ENCODE measurements at places on chromosomes 12 and 14.

- DNase-seq = no peak
Measured at GRCh38 chr12:9906873-9907272, 25.3 kb downstream of the CLEC2A start.

DNA sequence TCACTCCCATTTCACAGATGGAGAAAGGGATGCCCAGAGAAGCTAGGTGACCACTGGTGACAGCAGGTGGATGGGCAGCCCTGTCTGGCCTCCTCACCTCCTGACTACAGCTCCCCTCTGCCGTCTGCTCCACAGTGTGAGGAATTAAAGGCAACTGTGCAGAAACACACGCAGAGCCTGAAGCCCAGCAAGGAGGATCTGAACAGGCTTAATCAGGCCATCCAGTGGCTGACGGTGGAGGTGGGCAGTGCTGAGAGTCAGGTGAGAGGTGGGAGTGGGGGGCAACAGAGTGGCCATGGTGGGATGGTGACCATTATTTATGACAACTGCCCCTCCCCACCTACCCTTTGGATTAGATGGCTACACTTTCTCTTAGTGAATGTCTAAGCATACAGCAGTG, 1.2 kb downstream of the KRT86 start:
- DNase-seq = no peak

- no peak for DNase-seq
Measured at GRCh38 chr12:115749071-115749841, 528.2 kb downstream of the MED13L start.

- no peak for DNase-seq
Measured at GRCh38 chr14:67420102-67420739, 8.3 kb upstream of the PLEK2 start.

- DNase-seq = no peak
Measured at GRCh38 chr12:92233346-92234015, 87.8 kb upstream of the BTG1 start.

- DNase-seq = no peak
Measured at GRCh38 chr12:54432815-54433164, 13.7 kb upstream of the ITGA5 start.

DNA sequence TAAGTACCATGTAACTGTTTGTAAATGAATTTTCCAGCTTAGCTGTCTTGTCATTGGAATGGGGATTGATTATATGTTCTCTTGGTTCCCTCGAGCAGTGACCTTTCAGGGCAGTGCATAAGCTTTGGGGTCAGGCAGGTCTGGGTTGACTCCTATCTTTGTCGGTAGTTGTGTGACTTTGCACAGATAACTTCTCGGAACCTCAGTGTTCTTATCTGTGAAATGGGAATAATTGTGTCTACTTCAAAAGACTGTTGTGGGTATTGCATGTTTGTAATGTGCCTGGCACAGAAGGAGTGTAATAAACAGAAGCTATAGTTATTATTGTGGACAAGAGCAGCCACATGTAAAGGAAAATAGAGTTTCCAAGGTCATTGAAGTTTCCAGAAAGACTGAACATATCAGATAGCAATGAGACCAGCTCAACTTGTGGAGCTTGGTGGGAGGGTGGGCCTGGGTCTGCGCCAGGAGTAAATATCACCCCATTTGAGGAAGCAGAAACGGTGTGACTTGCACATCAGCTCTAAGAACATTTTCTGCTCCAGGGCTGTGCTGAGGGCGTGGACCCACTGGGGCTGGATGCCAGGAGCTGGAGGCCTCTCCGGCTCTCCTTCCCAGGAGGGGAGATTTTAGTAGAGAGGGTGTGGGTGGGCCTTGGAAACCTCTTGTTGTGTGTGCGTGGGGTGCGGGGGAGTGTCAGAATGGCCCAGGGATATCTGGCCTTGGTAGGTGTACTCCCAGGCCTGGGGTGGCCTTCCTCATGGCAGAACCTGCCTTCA, 19.7 kb downstream of the FOS start:
- DNase-seq = peak; percentile 51

DNA sequence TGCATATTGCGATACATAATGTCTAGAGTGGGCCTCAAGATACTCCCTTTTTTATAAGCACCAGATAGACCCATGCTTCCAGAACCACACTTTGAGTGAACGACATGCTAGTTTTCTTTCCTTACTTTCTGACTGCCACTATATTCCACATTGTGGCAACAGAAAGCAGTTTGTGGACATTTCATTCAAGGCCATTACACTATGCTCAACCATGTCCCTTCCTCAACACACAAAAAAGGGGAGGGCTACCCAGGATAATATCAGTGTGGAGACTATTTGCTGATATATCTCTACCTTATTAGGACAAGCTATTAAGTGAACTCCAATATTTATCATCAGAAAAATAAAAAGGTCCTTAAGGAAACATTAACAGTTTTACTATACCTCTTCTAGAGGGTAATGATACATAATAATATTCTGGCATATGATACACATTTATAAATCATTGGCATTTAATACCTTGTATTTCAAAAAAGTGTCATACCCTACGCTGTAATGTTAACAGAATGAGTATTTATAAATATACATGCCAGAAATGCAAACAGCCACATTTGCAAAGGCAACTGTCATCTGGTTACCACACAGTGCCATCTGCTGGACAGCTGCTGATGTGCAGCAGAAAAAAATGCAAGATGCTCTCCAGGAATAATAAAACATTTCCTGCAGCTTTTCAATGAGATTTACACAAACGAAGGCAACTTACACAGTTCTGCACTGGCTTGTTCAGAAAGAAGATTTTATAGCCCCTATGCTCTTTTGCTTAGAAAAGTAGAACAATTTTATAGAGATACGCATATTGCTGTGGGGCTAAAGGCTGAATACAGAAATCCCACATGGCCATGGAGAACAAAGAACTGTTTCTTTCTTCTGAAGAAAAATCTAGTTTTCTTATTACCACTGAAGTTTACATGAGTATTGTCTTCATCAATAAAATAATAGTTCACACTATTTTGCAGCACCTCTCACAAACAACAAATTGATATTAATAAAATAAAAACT, 182.2 kb upstream of the GRIP1 start:
- DNase-seq = peak; percentile 53

- no peak for DNase-seq
Measured at GRCh38 chr14:53168786-53169185, 15.7 kb upstream of the DDHD1 start.

DNA sequence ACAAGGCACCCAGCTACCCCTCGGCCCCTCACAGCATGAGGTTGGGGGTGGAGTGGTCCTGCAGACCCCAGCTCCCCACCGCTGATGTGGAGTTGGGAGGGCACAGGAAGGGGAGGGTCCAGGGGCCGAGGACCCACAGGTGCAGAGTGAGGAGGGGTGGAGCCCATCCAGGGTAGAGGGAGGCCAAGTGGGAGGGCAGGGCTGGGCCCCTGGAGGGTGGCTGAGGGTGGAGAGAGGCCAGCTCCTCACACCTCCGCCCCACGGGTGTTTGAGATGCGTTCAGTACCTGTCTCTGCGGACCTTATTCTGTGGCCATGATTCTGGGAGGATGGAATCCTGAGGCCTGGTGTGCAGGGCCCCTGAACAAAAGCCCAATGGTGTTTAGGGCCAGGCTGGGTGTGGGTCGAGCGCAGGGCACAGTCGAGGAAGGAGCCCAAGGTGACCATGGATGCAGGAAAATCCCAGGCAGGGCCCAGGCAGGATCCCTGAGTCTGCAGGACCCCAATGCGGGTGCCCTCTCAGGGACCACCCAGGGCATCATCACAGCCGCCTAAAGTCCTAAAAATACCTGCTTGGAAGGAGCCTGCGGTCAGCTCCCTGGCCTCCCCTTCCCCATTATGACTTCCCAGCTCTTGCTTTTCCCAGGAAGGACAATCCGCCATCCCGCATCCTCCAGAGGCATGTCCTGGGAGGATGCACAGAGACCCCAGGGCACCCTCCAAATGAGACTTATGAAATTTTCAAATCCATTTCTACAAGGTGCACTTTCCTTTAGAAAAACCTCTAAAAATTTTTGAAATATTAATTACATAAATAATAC, 377.1 kb upstream of the SFSWAP start:
- no peak for DNase-seq

GRCh38 chr14:75430526-75430925, 2.7 kb downstream of the JDP2 start:
- DNase-seq = no peak

DNA sequence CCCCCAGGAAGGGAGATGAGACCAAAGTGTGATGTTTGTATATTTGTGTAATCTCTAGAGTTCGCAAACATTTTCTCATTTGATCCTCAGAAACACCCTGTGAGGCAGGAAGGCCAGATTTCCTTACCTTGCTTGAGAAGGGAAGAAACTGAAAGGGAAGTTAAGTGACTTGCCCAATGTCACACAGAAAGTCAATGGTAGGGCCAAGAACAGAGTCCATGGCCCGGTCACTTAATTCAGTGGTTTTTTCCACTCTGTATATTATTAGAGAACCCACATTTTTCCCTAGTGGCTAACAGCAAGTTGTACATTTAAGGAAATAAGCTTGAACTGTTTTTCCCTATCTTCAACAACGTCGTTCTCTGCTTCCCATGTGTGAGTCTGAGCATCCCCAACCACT, 25.6 kb upstream of the CHPT1 start:
- DNase-seq = no peak

DNA sequence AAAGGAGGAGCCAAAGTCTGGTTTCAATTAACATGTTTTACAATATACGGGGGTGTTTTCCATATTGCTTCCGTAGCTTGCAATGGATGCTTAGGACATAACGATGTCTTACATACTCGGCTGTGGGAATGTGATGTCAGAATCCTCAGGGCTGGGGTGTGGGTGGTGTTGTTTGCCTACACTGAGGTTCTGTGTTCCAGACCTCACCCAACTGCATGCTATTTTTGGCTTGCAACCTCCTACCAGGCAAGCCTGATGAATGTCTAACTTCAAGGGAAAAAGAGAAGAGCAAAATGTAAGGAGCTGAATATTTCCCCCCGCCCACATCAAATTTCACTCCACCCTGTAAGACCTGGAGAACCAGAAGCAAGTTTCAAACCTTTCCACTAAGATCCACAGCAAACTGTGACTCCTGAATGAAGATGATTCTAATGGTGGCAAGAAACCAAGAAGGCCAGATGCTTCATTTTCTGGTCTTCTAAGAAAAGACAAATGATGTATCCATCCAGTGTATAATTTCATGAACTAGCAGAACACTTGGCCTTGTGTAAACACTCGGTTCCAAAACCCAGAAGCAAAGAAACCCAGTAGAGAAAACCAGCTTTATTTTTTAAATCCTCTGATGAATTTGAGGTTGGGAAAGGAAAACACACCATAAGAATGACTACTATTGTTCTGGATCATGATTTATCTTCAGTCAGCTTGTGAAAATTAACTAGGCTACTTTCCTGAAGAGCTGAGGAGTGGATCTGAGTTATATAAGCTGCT, 227.9 kb downstream of the DACT1 start:
- peak; percentile 20 for DNase-seq

- DNase-seq = peak; percentile 27
Measured at GRCh38 chr12:28088566-28089272, 101.5 kb upstream of the CCDC91 start.

DNA sequence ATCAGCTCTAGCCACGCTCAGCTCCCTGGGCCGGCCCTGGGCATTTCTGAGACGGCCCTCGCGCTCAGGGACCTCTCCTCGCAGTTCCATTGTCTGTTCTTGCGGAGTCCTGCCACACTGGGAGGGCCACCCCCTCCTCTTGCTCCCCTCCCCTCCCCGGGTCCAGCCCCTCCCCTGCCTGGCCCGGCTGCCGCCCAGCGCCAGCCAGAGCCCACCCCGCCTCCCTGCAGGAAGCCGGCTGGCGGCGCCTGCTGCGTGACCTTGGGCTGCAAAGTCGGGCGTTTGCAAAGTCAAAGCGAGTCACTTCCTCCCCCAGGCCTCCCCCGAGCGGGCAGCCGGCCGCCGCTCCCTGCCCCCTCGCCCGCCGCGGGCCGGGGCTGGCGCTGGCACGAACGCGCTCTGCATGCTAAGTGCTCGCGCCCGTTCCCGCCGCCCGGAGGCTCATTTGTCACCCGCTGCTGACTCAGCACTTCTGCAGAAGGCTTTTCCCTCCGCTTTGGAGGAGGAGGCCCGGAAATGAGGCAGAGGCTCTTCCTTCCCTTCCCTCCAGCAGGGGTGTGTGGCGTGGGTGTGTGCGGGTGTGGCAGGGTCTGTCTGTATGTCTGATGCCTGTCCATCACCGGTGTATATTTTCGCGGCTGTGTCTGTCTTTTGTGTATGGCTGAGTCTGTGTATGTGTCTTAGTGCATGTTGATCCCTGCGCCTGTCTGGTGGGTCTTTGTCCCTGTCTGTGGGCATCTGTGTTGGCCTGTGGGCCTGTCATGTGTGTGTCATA, 72.0 kb downstream of the IRF2BPL start:
- peak; percentile 86 for DNase-seq

DNA sequence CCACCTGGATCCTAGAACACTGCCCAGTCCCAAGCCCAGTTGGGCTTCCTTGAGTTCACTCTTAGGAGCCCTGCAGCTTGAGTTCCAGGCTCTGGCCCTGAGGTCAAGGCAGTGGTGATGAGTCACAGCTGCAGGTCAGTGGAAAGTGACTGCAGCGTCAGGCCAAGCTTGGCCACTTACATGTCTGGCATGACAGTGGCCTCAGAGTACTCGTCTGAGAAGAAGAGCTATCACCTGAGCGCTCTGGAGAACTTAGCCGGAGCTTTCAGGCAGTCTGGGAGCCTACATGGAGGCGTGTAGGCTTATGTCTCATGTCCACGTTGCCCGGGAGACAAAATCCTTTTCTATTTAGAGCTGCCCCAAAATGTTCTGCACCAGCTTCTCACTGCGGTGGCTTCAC, 75.6 kb downstream of the ARL6IP4 start:
- peak; percentile 72 for DNase-seq

GRCh38 chr14:98368916-98369315, 903.1 kb downstream of the BCL11B start:
- DNase-seq = no peak

DNA sequence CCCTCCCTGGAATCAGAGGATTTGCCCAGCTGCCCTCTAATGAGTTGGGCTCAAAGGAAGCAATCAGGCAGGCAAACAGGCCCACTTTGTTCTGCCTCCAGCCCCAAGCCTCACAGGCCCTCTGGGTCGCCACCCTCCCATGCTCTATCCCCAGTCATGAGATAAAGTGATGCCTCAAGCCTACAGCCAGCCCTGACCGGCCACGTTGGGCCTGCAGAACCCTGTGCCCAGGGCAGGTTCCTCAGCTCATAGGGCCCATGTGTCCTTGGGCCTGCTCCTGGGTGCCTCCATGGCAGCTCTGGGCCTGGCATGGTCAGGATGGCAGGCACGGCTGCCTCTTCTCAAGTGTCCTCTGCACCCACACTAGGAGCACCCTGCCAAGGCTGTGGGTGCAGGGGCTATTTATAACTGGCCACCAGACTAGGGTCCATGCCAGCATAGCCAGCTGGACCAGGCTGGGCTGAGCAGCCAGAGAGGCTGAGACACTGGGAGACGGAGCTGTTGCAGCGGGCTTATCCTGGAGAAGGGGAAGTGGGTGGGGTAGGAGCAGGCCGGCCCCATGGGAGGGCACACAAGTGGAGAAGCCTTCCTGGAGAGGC, 20.2 kb downstream of the HDAC7 start:
- no peak for DNase-seq

GRCh38 chr14:25116607-25117006, 66.7 kb upstream of the STXBP6 start:
- DNase-seq = no peak

DNA sequence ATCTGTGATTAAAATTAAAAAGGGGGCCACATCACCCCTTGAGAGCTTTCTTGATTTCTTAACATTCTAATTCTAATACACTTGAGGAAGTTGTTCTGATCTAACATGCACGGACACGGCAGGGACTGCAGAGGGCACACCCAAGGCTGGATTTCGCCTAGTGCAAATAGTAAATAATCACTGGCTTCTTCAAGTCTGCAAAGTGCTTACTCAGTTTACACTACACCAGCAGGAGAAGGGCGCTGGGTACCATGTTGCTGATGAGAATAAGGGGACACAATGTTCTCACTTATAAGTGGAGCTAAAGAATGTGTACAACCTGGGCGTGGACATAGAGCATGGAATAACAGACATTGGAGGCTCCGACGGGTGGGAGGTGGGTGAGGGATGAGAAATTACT, 34.2 kb downstream of the TBX5 start:
- DNase-seq = no peak
